Stimulated activated CD8-positive, alpha-beta memory T cell treated with anti-CD3 and anti-CD28 coated beads, Interleukin-4, amount 100 ng/mL, for 4 hours (primary cell): ENCODE measurements at places on chromosomes 12 and 14.

- no peak for DNase-seq
Measured at GRCh38 chr14:44586910-44587309, 79.8 kb upstream of the FSCB start.

GRCh38 chr14:30608533-30609006 is 13.5 kb upstream of the SCFD1 start:
- DNase-seq: no peak

GRCh38 chr12:25797386-25797785 is 161.1 kb upstream of the RASSF8 start:
- no peak for DNase-seq

DNA sequence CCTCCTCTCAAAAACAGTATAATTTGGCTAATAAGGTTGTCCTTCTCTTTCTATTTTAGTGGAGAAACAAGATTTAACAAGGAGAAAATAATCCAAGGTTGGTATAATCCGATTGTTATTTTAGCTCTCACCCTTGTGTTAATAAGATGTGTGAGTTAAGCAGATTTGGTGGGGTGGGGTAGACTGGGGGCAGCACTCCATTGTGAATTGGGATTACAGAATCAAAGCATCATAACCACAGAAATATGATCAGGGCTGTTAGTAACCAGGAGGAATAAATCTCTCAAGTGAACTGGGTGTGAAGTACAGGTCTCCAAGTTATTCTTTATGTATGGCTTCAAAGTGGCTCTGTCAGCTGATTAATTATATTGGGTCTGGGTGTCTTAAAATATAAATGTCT is 10.2 kb downstream of the TIGAR start:
- no peak for DNase-seq

DNA sequence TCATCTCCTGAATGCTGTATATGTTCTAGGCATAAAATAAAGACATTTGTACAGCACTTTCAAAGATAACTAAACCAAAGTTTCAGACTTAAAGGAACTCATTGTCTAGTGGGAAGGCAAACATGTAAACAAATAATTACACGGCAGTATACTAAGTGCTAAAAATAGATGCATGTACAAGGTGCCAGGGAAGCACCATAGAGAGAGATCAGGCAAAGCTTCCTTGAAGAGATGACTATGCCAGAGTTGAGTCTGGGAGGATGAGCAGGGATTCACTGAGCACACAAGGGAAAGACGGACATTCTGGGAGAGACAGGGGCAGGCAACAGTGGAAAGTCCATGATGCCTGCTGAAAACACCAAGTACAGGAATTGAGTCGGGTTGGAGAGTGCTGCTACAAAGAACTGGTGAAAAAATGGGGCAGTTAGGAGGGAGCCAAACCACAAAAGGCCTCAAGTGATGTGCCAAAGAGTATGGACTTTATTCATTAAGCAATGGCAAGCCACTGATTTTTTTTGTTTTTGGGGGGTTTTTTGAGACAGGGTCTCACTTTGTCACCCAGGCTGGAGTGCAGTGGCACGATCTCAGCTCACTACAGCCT is 26.8 kb downstream of the ANKS1B start:
- DNase-seq: no peak

- DNase-seq: no peak
Measured at GRCh38 chr14:54728700-54729527, 162.0 kb downstream of the SAMD4A start.

DNA sequence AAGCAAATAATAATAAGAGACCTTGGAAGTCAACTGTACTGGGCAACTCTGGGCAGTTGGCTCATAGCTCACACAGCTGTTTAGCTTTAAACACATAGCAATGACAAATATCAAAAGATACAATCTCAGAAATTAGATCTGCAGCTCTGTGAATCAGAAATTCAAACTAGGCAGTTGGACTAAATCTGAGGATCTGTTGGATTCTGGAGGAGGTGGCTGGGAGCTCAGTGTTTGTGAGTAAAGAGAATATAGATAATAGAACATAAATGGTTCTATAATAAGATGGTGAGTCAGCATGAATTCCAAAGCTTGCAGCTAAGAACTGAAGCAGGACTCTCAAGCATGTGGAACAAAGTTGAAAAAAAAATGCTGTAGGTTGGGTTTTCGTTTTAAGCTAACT is 1949.4 kb upstream of the SEL1L start:
- no peak for DNase-seq

GRCh38 chr14:81971911-81972310 is 438.3 kb upstream of the SEL1L start:
- no peak for DNase-seq

DNA sequence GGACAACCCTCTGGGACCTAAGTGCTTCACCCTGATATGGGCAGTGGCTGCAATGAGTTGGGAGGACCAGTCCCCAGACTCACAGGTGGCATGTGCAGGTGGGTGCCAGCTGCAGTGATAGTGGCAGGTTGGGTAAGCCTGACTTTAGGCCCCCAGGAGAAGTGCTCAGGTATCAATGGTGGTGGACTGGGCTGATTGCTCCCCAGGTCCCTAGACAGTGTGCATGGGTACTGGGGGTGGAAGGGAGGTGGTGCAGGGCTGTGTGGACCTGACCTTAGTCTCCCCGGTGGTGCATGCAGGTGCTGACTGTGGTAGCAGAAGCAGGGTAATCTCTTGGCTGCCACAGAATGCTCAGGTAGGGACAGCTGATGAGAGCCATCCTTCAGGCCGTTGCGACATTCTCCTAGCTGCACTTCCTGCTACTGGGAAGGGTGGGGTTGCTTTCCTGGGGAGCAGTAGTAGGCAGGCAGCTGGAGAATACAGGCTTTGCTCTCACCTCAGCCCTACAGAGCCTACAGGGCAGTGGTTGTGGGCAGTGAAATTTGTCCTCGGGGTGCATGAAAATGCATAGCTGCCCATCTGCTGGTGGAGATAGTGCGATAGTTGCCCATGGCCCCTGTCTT is 33.3 kb upstream of the CCND2 start:
- DNase-seq: no peak

DNA sequence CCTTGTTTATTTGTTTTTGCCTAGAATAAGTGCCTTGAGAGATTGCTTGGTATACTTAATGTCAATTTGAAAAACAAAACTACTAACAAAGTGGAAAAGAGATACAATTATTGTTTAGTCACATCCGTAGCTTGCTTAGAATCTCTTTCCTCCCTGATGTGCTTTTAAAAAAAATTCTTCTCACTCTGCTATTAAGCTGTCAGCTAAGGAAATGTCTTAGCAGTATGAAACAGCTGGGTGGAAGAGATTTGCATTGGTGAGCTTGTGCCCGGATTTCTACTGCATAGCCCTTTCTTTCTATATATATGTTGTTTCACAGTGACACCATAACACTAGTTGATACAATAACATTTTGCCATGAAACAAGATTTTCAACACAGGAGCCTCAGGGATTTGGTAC is 229.4 kb upstream of the RGS6 start:
- DNase-seq: no peak

DNA sequence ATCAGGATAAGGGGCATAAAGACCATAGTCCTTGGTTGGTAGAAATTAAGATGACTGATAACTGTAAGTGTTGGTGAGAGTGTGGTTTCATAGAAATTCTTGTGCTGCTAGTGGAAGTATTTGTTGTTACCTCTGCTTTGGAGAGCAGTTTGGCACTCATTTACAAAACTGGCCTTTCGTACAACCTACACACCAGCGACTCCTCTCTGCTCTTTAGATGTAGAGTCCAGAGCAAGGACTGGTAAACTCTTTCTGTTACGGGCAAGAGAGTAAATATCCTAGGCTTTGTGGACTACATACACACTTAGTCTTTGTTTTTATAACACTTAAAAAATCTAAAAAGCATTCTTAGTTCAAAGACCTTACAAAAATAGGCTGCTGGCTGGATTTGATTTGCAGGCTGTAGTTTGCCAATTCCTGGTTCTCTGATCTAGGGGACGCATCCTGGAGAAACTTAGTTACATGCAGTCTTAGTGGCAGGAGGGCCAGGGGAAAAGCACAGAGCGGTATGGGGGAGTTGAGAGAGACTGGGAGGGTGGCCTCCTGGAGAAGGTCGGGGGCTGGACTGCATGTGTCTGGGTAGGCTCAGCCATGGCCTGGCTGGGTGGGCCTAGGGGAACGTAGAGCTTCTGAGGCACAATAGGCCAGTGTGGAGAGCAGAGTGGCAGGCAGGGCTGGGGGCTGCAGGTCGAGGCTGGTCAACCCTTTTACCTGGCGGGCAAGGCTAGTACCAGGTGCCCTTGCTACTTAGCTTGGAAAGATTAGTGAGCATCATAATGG is 55.3 kb upstream of the AMN start:
- no peak for DNase-seq

DNA sequence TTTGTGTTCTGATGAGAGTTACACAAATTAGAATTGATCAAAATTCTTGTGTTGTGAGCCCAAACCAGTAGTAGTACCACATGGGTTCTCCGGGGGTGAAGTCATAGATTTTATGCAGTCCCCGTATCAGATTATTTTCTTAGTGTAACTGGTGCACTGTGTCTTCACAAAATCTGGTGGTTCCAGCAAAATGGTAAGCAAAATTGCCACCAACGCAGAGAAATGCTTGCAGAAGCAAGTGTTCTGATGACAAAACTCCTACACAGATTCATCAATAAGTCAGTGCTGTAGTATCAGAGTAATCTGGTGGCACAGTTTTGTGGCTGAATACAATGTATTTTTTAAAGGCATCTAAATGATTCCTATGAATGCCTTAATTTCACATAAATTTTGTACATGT is 1.3 kb upstream of the CACNA2D4 start:
- no peak for DNase-seq

DNA sequence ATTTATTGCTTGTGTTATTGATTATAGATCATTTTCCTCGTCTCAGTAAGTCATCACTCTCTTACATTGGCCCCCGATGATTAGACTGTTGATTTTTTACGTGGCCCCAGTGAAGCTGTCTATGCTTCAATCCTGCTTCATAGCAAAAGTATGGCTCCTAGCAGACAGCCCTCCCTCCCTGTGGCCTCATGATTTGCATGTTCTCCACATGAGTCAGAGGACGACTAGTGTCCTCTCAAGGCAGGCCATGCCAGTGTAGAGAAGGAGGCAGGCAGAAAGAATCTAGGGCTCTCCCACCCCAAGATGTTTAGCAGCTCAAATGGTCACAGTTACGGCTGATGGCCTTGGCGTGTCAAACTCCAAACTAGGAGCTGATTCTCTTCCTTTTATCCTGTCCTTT is 59.6 kb downstream of the FIGNL2 start:
- no peak for DNase-seq

DNA sequence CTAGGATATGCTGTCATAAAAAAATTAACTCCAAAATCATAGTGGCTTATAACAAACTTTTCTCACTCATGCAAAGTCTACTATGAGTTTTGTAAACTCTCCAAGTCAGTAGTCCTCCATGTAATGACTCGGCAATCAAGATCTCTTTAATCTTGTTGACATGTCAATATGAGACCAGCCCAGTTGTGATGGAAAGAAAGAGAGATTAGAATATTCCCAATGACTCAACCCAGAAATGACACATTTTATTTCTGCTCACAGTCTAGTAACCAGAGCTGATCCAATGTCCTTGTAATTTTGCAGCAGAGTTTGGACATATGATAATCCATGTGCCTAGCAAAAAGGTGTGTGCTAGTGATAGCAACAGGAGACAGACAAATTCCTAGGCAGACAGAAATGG is 112.6 kb upstream of the CNTN1 start:
- no peak for DNase-seq

GRCh38 chr14:101066826-101067510 is 163.4 kb upstream of the RTL1 start:
- DNase-seq: no peak
